ENCODE measurements at places on chromosomes 5 and 9.

DNA sequence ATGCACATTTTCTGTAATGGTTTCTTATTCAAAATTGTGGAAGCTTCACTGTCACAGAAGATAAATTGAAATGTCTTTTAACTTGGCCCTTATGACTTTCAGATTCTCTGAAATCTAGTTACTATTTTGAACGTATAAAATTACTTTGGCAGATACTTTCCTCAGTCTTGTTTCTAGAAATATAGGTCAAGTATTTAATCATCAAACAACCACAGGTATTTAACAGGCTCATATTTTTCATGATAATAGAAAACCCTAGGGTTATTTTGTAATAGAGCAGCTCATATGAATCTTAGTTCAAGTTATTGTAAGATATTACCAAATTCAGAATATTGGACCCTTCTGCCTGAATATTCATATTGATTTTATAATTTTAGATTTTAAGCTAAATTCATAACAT lies 236.0 kb upstream of the CDH18 start:
- DNase-seq, result no peak

DNA sequence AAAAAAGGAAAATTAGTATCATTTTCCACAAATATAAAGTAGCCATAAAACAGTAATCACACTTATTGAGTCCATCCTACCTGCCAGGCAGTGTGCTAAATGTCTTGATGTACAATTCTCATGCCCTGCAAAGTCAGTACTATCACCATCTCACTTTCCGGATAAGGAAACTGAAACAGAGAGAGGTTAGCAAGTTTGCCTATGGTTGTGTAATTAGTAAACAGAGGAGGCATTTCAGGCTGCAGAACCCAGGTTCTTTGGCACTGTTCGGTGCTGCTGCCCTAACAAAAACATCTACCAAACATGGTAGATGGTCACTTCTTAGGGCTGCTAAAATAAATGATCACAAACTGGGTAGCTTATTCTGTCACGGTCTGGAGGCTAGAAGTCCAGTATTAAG lies 22.6 kb downstream of the PLAC8L1 start:
- DNase-seq, result no peak

DNA sequence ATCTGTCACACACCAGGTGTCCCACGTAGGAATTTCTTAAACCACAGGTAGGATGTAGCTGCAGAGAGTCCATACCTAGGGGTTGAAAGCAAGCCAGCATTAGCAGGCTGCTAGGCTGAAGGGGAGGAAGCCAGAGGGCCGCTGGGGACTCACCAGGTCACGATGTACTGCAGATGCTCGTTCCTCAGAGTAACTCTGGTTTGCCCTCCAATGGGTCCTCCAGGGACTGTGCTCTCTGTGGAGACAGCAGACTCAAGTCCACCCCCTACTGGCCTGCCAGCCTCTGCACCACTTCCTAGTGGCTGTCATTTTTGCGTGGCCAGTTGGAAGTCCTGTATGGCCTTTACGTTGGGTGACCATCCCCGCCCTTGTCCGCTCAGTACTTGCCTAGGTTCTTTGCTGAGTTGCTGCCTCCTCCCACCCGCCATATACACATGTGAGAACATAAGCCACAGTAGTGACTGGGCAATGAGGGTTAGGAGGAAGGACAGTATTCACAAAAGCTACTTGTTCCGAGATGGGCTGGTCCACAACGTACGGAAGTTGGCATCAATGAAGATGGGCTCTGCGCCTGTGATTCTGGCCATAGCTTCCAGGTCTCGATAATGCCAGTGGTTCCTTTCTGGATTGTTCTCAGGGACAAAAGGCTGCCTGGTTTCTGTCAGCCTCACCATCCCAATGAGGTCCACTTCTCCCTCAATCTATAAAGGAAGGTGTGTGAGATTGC lies 4.1 kb downstream of the RPL7A start:
- DNase-seq, result peak; percentile 61

DNA sequence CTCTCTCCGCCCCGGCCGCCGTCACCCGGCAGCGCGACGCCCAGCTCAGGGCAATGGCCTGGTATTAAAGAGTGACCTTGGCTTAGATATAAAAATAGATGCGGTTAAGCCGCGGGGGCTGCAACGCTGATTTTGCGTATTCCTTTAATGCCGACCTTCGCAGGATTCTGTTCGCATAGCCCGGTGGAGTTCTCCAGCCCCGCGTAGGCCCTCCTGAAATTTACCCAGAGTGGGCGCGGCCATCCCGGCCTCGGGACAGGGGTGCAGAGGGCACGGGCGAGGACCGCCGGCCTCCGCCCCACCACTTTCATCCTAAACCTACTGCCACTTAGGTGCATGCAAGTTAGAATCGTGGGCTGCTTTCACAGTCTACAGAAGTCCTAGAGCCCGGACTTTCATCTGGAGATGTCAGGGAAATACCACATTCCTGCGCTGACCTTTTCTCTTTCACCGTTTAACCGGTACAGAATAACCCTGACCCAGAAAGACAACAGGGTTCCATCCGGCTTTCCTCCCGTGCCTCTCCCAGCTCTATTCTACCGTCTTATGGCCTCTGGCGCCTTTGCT lies 492 bp upstream of the FAM169A start:
- DNase-seq, result no peak

DNA sequence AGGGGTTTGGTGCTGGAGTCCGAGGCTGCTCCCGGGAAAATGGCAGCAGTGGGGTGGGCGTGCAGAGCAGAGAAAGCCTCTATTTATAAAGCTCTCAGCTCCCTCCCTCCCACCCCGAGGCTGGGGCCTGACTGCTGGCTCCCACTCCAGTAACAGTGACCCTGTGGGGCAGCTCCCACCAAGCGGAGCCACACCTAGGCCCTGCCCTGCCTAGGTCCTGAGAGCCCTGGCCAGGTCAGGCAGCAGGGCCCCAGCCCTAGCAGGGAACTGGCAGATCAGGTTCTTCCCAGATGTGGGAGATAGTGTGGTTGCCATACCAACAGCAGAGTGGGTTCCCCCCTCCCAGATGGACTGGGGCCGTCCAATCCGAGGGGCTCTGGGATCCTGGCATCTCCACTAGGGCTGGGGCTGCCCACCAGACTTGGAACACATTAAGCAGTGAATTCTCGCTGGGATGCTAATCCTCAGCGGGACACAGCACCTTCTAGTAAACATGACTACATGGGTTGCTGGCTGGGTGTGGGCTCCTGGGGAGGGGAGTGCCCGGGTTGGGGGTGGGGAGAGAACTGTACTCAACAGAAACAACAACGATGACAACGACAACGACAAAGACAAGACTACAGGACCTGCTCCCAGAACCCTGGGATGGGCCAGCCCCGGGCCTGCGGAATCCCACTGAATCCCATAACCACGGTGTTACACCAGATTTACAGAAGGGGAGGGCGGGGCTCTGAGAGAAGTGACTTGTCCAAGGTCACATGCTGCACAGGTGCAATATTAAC lies 1.5 kb downstream of the SH3GLB2 start:
- DNase-seq, result no peak

DNA sequence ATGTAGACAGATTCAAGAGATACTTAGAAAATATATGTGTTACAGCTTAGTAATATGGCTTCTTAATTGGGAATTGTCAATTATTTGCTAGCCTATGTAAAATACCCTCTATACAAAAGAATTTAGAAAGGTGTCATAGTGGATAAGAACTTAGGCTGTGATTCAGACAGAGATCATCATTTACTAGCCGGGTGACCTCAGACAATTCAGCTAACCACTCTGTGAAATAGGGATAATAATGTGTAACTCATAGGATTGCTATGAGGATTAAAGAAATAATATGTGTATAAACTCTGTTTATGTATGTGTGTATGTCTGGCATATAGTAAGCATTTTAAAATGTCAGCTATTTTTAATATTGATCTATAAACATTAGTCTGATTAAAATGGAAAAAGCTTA lies 5.9 kb upstream of the LARS1 start:
- no peak for DNase-seq

GRCh38 chr5:14884062-14884612 lies 12.6 kb upstream of the ANKH start:
- DNase-seq, result no peak

DNA sequence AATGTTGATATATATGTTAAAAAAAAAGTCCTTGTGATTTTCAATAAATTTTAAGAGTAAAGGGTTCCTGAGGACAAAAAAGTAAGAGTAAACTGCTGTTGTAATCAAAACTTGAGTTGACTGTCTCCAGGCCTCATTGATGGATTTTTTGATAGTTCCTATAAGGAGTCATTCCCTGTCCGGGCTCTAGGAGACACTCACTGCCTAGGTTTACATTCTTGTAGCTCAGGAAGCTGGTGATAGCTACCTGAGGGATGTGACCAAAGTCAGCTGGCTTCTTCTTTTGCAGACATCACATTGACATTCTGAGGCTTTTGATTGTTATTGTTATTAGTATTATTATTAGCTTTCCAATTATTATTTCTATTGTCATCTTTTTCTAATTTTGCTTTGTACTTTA lies 116.5 kb upstream of the FBXL7 start:
- no peak for DNase-seq

GRCh38 chr5:31806561-31806960 lies 167.6 kb downstream of the PDZD2 start:
- DNase-seq, result no peak

DNA sequence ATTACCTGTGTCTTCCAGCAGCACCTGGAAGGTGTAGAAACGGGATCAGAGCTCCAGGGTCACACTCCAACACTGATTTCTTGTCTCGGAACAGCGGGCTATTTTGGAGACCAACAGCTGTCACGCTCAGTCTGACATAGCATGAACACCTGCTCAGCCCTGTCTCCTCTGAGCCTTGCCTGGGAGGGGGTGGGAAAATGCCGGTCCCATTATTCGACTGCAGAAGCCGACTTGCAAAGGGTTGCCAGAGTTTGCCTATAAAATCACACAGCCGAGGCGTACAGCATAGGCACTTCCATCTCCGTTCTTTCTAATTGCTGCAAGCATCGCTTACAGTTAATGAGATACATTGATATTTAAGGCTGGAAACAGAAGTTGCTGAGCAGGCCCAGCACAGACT lies 300.8 kb upstream of the MSX2 start:
- DNase-seq, result no peak

DNA sequence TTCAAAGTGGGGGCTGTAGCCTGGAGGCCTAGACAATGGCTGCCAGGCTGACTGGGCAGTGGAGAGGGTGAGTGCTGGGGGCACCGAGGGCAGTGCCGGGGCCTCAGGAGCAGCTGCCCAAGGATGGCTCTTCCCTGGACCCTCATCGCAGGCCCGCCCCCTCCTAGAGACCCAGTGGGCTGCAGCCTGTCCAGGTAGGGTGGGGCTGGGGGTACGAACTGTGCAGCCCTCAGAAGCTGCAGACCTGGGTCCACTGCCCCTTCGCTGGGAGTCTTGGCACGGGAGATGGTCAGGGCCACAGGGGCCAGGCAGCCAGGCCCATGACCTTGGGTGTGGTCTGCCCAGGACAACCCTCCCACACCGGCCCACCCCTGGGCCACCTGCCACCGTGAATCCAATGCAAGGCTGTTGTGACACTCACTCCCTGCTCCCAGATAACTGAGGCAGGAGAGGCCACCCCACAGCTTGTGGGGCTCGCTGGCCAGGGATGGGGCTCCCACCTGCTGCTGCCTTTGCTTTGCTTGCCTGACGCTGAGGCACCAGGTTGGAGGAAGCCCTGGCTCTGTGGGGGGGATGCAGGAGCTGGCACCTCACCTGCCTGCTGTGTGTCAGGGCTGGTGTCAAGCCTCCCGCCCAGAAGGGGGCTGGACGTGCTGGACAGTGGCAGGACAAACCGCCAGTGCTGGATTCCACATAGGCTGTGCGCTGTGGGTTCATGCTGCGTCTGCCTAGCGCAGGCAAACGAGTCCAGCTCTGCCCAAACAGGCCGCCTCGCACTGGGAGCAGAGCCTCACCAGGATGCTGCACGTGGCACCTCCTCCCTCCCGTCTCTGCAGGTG lies 23.1 kb upstream of the SLC9A3 start:
- no peak for DNase-seq
